NCI-H774 (cell line): ENCODE measurements at places on chromosomes 3 and 15.

GRCh38 chr15:41291065-41291631, 41.2 kb downstream of the OIP5 start:
- no peak for DNase-seq

DNA sequence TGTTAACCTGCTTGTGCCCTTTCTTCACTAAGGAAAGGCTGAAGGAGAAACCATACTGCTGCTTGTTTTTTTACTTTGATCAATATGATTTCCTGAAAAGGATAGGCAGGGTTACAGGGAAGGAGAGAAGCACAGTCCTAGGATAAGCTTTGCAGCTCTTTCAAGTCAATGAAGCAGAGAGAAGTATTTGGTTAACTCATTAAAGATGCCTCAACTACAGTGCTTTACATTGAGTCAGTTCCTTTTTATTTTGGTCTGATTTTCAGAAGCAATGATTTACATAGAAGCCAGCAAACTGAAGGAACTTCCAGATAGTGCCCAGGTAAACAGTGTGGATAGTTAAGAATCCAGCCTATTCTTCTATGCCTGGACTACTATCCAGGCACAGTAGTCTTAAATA, 64.8 kb downstream of the ARIH1 start:
- no peak for DNase-seq

DNA sequence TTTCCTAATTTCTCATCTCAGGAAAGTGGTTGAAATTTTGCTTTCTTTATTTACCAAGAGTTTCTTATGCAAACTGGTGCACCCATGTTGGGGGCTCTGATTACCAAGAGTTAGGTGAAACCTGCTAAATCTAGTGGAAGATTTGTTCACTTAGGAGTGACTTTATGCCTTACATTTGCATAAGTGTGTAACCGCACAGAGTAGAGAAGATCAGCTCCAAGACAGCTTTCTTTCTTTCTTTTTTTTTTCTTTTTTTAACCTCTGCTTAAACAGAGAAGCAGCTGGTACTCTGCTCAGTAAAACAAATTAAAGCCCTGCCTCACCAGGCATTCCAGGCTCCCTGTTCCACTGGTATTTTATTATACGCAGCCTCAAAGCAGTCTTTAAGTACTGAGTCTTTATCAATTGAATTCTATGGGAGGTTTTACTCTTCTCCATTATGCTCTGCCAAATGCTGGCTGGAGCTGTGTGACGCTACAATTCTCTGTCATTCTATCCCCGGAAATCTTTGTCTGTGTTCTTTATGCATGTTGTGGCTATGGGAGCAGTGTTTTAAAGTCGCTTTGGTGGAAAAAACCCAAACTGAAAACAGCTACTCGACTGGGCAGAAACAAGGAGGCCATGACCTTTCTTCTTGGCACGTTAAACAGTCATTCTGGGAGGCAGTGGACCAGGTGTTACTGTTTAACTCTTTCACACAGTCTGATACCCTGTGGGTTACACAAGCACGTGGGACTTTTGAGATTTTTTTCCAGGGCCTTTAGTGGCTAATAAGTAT, 55.2 kb upstream of the GBE1 start:
- DNase-seq: no peak

DNA sequence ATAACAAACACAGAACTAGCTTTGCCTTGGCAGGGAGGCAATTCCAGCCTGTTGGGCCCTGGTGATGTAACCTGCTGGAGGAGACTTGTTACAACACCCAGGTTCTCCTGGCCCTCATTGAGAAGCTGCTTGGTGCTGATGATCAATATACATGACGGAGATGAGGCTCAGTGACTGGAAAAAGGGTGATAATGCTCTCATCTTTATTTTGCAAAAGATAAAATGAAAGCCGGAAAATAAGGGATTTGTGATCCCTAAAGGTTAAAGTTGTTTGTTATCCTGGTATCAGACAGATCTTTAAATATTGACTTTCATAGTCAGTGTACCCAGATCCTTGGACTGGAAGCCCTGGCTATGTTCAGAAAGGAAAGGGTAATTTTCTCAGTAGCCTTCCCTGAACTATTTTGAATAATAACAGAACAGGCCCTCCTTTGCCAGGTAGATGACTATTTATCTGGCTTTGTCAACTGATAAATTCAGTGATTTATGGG, 118.9 kb upstream of the MEIS2 start:
- no peak for DNase-seq

- DNase-seq: no peak
Observed at GRCh38 chr3:111585217-111585616, 9.9 kb downstream of the ZBED2 start.

- peak; percentile 4 for DNase-seq
Observed at GRCh38 chr3:59313365-59313764, 263.5 kb upstream of the CFAP20DC start.

DNA sequence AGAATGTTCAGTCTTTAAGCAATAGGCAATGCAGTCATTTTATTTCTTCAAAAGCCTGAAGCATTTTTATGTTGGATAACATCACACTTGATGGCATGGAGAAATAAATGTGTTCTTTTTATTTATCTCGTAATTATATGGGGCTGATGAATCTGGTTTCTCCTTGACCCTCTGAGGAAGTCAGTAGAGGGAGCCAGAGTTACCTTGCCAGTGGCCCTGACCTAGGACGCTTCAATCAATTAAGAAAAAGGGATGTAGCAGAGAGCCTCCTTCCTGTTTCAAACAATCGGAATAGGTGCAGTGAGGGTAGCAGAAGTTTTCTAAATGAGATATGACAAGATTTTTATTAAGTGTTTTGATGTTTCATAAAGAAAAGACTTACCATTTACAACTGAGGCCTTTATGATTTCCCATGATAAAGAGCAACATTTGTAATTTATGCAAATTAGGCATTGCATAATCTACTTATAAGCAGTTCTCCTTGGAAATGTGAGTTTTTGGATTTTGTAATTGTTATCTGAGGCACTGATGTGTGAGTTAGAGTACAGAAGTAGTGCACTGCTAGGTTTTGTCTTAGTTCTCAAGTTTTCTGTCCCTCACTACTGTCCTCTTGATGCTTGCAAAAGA, 129.1 kb downstream of the RAP2B start:
- DNase-seq: no peak

GRCh38 chr15:69092159-69092558, 68.3 kb upstream of the GLCE start:
- DNase-seq: no peak

DNA sequence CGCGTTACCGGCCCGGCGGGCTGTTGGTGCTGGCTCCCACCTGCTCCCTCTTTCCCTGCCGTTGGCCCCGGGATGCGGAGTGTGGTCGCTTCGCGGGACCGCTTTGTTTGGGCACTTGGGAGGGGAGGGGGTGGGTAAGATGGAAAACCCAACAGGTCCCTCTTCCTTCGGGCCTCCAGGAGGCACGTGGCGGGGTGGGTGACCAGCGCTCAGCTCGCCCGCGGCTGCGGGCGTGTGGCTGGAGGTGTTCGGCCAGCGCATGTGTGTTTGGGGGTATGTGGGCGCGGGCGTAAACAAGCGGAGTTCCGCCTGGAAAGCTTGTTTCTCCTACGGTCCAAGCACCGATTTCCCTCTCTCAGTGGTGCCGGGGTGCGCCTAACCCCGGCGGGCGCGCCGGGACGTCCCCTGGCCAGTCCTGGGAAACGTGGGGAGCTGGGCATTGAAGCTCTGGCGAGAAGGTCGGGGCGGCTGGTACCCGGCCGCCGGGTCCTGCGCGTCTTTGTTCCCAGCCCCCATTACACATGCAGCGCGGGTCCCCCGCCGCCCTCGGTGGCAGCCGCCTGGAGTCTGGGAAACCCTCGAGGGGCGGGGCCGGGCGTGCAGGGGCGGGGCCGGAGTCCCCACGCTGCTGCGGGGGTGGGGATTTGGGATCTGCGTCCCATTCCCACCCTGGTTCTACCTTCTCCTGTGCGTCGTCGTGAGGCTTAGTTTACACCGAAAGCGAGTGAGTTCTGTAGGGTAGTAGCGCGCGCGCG, 1.4 kb downstream of the ACVR2B start:
- peak; percentile 27 for DNase-seq

GRCh38 chr15:63181648-63182047, 7.8 kb upstream of the RAB8B start:
- no peak for DNase-seq

DNA sequence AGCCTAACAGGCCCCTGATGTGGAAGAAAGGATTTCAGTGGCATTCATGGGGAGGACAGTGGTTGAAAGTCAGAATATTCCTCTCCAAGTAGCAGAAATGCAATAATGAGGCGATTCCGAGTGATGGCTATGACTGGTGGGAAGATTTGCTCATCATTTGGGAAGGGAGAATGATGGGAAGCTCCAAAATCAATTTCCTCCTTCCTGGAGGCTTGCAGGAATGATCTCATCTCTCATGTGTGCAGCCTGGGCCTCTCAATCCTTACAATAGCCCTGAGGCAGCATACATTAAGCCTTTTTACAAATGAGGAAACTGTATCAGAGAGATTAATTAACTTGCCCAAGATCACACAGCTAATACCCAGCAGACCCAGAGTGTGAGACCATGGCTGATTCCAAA, 58.7 kb downstream of the BOC start:
- no peak for DNase-seq

- DNase-seq: no peak
Observed at GRCh38 chr15:87805117-87805820, 451.3 kb downstream of the NTRK3 start.

GRCh38 chr15:31091481-31091880, 10.0 kb downstream of the TRPM1 start:
- no peak for DNase-seq

- DNase-seq: no peak
Observed at GRCh38 chr3:56833022-56833421, 31.3 kb upstream of the ARHGEF3 start.

GRCh38 chr3:135760581-135760980, 204.9 kb upstream of the PPP2R3A start:
- no peak for DNase-seq

GRCh38 chr3:181629029-181629428, 82.7 kb upstream of the SOX2 start:
- no peak for DNase-seq

GRCh38 chr15:42919799-42920518, 619 bp downstream of the TTBK2 start:
- DNase-seq: peak; percentile 24

- DNase-seq: no peak
Observed at GRCh38 chr3:28994161-28994905, 286.5 kb upstream of the RBMS3 start.

DNA sequence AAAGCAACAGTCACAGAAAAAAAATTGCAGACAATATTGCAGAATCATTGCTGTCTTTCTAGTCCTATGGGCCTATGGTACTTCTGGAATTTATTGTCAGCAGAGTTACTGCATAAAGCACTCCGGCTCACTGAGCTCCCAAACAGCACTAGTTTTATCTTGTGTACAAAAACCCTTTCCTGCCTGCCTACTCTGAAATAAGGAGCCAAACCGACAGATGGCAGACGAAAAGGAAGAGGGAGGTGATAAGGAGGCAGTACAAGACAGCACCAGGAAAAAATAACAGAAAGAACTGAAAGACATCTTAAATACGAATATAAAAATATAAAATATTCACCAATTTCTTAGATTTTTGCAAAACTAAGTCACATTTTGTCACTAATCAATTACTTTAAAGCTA, 15.6 kb downstream of the HERC1 start:
- no peak for DNase-seq

GRCh38 chr3:151315136-151315535, 1.5 kb downstream of the GPR87 start:
- no peak for DNase-seq

DNA sequence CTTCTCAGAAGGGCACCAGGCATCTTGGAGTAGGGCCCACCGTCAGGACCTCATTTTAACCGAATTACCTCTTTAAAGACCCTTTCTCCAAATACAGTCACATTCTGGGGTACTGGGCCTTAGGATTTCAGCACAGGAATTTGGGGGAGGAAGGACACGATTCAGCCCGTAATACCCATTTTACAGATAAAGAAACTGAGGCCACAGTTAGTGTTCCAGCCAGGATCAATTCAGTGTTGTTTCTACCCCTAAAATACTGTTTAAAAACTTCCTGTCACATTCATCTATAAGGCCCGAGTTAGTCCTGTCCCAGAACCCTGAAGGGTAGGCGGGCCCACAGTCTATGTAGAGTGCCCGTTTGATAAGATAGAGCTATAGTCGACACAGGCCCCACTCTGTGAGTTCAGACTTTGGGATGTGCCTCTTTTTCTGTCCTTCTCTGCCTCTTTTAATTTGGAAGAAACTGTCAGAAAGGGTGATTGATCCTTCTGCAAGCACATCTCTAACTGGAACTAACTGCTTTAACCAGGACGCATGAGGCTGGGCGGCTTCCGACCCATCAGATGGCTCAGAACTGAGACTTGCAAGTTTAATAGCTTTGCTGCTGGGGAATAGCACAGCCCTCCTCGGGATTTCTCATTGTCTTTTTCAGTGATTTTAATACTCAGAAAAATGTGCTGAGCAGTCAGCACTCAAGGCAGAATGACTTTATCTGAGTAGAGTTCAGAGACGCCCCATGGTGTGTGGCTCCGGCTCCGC, 19.5 kb downstream of the BFSP2 start:
- DNase-seq: no peak

DNA sequence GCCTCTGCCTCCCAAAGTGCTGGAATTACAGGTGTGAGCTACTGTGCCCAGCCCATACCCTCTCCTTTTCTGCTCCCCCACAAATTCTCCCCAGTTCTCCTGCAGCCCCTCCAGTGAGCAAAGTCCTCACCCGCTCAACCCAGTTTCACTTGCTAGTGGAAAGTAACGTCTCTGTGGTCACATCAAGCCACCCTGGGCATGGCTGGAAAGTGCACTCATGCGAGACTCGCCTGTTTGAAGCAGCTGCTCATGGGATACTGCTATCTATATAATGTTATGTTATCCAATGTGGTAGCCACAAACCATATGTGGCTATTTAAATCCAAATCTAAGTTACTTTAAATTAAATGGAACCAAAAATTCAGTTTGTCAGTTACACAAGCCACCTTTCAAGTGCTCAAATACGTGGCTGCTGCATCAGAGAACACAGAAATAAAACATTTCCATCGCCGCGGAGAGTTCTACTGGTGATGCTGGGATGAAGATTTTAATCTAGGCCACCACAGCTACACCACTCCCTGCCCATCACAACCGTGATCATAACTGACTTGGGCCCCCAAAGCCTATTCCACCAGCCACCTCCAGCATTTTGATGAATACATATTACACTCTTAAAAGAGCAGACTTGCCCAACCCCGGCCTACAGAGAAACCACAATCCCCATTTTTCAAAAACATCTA, 119.4 kb downstream of the LIPC start:
- DNase-seq: no peak

- DNase-seq: peak; percentile 96
Observed at GRCh38 chr15:45402162-45402954, 24.0 kb upstream of the GATM start.

DNA sequence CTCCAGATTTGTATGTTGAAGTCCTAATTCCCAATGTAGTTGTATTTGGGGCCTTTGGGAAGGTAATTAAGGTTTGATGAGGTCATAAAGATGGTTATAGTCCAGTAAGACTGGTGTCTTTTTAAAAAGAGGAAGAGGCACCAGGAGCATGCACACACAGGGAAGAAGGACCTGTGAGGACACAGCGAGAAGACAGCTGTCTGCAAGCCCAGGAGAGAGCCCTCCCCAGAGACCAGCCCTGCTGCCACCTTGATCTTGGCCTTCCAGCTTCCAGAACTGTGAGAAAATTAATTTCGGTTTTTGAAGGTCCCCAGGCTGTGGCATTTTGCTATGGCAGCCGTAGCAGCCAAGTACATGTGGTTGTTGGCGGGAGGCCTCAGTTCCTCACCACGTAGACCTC, 32.8 kb upstream of the TSEN2 start:
- no peak for DNase-seq
